ENCODE measurements at places on chromosomes 3 and 15. TPM values are rescaled to one million over a fixed set of nuclear protein-coding genes. Genes with fewer than 3 reads are reported as not detected.

Gene ENTPD3
- total RNA-seq = 0.11 TPM

Gene SPG11
- total RNA-seq = 40.5 TPM

Gene FAM107A
- 82.9 TPM for total RNA-seq

Gene GOLGA8S
- 0.30 TPM for total RNA-seq

Gene USP50
- total RNA-seq = not detected

Gene LRRIQ4
- total RNA-seq = not detected

Gene SPINK8
- total RNA-seq = not detected

Gene CD96
- 0.35 TPM for total RNA-seq

Gene TMEM45A
- total RNA-seq = 8.0 TPM

Gene RASGRF1
- not detected for total RNA-seq

Gene C2CD4B
- 2.5 TPM for total RNA-seq

Gene UQCC5
- 71.1 TPM for total RNA-seq

Gene DGKG
- total RNA-seq = 31.1 TPM

Gene RASSF1
- total RNA-seq = 14.7 TPM

Gene SLC35G2
- 2.1 TPM for total RNA-seq

Gene SHF
- total RNA-seq = 3.9 TPM

Gene EPHA3
- total RNA-seq = 2.9 TPM

Gene COL6A6
- total RNA-seq = 2.2 TPM

Gene ZNF80
- not detected for total RNA-seq
